Stimulated activated CD4-positive, alpha-beta T cell treated with anti-CD3 and anti-CD28 coated beads, Interleukin-2, amount 100 ng/mL, for 24 hours (primary cell): ENCODE measurements at places on chromosomes 1 and 21.

DNA sequence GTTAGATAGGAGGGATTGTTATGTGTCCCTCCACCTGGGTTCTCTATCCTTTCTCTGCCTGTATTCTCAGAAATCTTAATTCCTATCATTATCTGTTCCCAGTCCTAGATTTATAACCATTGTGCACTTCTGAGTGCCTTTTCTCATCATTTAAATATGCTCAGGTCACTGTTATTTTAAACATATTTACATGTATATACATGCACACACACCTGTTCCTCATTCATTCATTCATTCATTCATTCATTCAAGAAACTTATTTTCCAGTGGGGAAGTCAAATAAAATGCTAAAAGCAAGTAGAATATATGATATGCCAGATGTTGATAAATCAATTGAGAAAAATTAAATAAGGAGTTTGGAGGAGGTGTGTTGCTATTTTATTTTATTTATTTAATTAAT is 110.3 kb downstream of the NEK7 start:
- DNase-seq: no peak

GRCh38 chr1:223714849-223715603 is 2.7 kb downstream of the CAPN2 start:
- DNase-seq: no peak

GRCh38 chr1:152001631-152002584 is 8.2 kb upstream of the S100A10 start:
- DNase-seq: peak; percentile 83

DNA sequence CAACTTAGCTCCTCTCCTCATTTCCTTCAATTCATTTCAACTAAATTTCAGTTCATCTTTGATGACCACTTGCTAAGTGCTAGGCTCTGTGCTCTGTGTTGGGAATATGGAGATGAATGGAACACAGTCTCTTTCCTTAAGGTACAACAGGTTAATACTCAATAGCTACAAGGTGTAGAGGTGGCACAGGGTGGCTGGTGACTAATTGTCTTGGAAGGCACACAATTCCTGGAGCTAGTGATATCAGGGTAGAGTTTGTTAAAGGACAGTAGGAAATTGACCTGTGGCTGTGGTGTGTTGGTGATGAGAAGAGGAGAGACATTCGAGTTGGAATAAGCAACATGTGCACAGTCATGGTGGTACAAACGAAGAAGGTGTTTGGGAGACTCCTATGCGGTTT is 124.9 kb downstream of the RUNX1 start:
- no peak for DNase-seq

DNA sequence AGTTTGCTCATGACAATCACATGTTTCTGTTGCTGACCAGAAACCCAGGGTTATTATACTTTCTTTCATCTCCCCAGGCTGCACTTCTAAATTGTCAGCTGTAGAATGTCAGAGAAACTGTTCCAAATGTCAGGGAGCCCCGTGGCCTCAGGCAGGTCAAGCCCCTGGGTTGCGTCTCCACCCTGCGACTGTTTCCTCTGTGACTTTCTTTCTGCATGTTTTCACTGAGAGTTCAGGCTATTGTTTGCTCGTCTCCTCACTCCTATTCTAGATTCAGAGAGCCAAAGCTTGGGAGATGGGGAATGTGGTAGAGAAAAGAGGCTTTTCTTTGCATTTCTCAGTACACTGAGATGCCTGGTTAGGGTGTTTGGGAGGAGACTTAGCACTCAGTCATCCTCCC is 97.4 kb downstream of the CENPF start:
- no peak for DNase-seq

DNA sequence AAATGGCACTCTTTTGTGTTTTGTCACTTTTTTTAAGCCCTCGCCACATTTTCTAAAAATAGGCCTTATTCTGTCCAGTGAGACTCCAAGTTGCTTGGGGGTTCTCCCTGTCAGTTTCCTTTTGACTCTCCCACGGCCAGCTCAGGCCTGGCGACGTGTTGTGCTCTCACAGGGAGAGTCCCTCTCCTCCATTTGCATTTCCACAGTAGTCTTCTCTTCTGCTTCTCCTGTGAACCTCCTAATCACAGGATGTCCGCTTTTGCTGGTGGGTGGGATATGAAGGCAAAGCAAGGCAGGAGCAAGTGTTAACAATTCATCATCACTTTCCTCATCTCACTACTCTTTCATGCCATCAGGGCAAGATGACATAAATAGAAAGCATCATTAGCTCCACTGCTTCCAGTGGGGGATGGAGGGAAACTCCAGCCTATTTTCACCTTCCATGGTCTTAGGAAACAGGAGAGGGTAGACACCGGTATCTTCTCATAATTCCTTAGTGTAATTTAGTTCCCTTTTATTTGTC is 99.8 kb downstream of the INTS7 start:
- DNase-seq: peak; percentile 72

GRCh38 chr1:169089776-169090175 is 16.7 kb upstream of the ATP1B1 start:
- no peak for DNase-seq

DNA sequence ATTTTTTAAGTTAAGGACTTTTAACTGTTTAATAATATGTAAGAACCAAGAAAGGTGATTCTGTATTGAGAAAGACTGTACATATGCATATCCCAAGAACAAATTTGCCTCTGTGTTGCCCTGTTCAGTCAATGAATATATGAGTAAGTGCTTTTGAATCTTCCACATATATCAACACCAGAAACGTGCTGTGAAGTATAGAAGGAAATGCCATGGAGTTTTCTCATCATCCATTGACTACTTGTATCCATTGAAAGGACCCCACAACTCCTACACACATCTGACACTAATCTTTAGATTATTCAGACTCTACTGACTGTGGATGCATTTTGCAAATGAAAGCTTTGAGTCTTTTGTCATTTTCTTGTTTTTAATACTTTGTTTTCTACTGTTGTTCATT is 366.9 kb downstream of the S1PR1 start:
- no peak for DNase-seq

DNA sequence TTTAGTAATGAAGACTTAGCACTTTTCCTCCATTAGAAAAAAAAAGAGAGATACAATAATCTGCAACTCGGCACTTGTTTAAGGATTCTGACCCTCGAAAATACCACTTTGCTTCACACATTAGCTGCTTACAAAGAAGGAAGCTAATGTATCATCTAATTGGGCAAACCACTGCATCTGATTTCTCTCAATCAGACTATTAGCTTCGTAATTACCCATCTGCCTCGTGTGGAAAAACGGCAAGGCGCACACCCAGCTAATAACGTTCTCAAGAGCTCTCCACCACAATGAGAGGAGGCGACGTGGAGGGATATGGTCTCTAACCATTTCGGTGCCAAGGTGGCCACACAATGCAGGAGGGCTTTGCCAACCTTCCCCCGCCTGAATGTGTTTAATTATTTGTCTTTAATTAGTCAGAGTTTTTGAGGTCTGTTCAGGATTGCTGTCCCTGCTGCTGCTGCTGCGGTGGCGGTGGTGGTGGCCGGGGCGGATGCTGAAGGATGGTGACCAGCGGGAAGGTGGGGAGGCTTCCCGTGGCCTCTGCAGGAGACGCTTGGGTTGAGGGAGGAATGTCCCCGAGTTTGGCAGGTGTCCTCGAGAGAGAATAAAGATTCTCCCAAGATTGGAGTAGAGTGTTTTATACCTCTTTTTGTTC is 374.5 kb downstream of the RPS6KC1 start:
- no peak for DNase-seq

DNA sequence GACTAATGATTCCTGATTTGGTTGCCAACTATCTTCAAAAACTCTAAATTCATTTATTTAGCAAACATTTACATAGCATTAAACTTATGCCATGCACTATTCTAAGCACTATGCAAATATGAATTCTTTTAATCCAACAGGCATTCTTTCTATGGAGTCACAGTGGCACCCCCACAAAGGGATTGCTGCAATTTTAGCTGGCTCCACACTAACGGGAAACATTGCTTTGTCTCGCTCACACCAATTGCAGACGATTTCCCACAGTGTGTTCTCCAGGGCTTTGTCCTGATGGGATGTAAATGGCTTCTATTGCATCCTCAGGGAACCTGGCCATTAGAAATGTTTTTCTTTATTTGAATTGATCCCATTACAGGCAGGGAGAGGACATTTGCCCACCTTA is 259.1 kb downstream of the BARHL2 start:
- DNase-seq: no peak

DNA sequence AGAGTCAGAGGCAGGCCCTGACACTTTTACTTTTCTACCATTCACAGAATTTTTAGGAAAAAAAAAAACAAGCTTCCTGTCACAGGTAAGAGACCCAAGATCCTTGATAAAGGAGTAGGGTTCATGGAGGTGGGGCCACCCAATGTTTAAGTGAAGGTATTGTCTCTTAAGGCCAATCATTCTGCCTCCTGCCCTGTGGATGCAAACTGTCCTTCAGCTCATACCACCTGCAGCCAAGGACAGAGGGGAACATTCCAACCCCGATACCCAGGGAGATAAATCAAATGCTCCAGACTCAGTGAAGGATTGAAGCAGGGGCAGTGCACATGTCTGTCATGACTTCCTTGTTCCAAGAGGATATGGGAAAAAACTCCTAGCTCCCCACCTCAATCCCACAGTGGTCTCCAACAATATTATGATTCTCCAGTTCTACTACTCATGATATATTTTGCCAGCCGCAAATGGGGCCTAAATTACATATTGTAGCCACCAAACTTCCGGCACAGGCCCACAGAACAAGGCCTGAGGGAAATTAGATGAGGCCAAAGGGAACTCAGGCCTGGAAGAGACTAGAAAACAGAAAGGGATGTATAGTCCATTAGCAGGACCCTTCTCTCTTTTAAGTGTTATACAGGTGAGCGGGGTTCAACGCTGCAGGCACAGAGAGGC is 59.5 kb downstream of the TRABD2B start:
- DNase-seq: no peak

GRCh38 chr1:185907246-185907645 is 173.1 kb downstream of the HMCN1 start:
- no peak for DNase-seq

DNA sequence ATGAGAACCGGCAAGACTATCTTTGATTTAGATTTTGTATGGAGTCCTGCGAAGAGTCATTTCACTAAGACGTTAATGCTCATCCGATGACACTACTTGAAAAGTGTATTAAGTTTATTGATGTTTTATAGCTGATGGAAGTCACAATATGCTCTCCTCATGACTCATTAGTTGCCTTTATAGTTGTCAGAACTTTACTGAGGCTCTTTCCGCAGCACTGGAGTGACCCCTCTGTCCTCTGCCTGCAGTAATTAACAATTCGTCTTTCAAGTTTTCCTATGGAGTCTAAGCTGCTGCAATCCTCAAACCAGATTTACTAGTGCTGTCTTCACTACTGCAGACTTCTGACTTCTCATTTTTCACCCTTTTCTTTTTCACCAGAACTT is 853 bp downstream of the USP16 start:
- no peak for DNase-seq

DNA sequence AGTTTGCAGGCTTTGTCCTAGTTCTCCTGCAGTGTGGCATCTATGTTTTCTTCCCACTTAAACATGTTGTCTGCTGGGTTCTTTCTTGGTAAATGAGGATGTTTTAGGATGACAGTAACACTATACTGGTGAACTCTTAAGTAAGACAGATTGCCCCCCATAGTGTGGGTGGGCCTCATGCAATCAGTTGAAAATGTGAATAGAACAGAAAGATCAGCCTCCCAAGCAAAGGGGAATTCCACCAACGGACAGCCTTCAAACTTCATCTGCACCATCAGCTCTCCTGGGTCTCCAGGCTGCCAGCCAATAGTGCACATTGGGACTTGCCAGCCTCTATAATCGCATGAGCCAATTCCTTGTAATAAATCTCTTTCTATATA is 10.7 kb upstream of the TARBP1 start:
- no peak for DNase-seq

GRCh38 chr1:94115254-94115899 is 5.6 kb downstream of the ABCA4 start:
- no peak for DNase-seq

DNA sequence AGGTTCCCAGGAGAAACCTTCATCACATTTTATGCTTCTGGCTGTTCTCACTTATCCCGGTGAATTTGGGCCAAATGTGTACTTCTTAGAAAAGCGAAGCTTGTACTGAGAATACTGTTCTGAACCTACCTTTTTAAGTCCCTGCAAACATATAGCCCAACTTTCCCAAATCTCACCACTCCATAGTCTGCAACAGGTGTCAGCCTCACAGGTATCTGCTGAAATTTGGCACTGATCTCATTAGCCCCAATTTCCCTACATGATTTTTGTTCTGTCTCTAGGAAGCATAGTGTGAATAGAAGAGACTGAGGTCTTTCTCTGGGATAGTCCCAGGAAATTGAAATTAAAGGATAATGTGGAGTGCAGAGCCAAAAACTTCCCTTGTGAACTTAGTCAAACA is 11.5 kb downstream of the RIT1 start:
- no peak for DNase-seq

- DNase-seq: no peak
Measured at GRCh38 chr1:236016083-236016482, 48.8 kb downstream of the NID1 start.

DNA sequence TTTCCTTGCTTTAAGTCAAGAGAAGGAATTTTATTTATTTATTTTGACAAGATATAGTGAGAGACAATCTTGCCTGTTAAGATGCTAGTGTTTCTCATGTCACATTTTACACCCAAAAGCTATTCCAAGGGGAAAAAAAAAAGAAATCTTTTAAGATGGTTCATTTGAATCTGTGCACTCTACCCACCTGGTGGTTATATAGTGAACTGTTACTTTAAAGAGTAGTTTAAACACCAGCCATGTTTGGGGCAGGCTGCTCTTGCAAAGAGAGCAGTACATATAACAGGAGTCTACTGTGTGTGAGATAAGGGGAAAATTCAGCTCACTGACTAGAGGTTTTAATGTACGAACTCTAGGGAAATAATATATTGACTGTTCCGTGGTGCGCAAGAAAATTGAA is 3.3 kb upstream of the ELAVL4 start:
- DNase-seq: no peak

DNA sequence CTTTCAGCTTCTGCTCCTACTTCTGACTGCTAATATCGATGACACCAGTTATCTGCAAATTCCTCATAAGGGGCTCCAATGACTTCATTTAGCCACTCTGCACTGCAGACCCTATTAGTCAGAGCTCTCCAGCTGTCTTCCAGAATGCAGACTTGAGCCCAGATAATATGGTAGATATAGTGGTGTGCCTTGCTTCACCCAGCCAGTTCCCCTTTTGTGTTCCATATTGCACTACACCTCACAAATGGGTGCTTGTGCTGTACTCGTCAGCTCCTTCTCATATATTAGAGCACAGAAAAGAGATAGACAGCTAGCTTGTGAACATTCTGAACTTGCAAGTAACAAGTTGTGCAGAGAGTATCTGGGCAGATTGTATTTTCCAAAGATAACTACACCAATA is 23.7 kb upstream of the COG2 start:
- DNase-seq: no peak
